Omental fat pad (tissue), 4 donors: ENCODE measurements at places on chromosomes 1 and 21.

GRCh38 chr1:204414016-204414415 is 2.4 kb upstream of the PPP1R15B start:
- DNase-seq = no peak

DNA sequence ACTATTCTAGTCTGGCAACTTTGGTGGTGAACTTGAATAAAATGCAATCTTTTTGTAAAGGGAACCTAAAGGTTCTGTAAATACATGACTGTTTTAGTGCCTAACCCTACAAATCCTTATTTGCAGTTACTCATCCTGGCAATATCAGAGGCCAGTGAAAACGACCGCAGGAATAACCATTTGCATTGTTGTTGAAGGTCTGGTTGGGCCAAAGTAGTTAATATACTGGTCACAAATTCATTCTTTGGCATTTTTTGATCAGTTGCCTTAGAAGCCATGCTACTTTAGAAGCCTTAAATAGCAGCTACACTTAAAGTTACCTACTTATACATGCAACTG is 93.7 kb downstream of the AHCTF1 start:
- no peak for DNase-seq

- DNase-seq = no peak
Observed at GRCh38 chr21:35819134-35819533, 241.2 kb downstream of the SETD4 start.

GRCh38 chr21:29237110-29238052 is 61.3 kb upstream of the BACH1 start:
- no peak for DNase-seq

DNA sequence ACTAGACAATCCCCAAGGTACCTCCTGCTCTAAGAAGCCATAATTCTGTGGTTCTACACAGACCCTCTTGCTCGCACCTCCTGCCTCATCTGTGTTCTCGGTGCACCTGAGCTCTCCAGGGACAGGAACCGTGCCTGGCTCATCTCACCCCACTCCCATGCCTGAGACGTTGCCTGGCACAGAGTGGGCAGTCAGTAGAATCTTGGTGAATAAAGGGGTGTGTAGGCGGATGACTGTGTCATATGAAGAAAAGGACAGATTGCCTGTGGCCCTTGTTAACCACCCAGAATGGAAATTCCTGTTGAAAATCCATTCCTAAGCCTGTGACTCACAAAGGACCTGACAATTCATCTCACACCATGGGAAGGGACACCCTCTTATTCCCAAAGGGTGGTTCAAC is 92.9 kb downstream of the KCNN3 start:
- DNase-seq = no peak

DNA sequence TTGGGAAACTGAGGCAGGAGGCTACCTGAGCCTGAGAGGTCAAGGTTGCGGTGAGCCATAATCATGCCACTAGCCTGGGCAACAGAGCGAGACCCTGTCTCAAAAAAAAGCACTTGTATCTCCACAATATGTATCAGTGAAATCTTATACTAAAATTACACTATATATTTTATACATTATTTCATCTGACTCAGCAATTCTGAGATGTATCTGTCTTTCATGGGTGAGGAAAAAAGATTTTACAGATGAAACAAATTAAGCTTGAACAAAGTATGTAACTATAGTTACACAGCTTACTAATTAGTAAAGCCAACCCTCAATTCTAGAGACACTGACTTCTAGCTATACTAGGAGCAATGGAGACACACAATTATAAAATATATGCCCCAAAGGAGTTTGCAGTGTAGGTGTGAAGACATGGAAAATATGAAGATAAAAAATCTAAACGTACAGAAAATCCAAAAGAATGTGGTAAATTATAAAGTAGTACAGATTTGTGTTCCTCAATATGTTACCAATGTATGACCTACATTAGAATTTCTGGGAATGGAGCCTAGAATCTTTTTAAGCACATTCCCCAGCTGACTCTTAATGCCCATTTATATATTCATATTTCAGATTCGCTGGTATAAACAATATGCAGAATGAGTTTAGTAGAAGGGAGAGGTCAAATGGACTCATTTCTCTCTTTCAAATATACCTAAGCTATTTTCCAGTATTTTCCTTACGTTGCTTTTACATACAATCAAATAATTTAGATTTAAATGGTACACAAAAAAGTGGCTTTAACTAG is 14.6 kb downstream of the GTF2B start:
- DNase-seq = no peak

GRCh38 chr1:222250376-222250775 is 297.5 kb downstream of the HHIPL2 start:
- no peak for DNase-seq

- DNase-seq = no peak
Observed at GRCh38 chr1:207389728-207390464, 64.2 kb upstream of the CR2 start.
